Stimulated activated CD8-positive, alpha-beta memory T cell treated with anti-CD3 and anti-CD28 coated beads, Interleukin-7, amount 100 ng/mL, for 4 hours (primary cell): ENCODE measurements at places on chromosomes 16 and 17.

DNA sequence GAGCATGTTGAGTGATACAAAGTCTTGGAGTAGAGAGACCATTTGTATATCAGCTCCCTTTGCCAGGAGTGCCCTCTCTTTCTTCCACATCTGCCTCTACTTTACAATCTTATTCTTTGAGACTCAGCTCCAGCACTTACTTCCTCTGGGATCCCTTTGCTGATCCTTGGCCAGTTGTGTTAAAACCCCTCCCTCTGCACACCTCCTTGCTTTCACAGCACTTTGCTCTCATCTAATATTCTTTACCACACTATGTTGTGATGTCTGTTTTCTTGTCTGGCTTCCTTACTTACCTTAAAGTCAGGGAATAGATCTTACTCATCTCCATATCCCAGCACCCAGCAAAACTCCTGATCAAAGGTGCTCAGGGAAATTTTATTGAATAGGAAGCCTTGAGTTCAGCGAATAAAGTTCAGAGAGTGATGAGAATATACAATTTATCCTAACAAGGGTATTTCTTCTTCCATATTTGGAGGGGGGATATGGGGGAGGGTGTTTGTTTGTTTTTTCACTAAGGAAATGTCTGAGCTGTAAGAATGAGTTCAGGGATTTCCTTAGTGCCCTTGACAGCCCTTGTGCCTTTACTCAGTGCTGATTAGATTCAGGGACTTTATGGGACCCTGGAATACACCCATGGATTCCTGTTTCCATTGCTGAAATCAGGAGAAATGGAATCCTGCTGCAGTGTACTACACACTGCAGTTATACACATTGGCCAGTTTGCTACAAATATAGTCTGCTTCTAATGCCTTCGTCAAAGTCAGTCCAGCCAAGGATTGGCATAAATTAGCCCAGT is 32.0 kb downstream of the MRTFB start:
- no peak for DNase-seq

GRCh38 chr17:41354536-41354935 is 3.9 kb upstream of the KRT33A start:
- no peak for DNase-seq

DNA sequence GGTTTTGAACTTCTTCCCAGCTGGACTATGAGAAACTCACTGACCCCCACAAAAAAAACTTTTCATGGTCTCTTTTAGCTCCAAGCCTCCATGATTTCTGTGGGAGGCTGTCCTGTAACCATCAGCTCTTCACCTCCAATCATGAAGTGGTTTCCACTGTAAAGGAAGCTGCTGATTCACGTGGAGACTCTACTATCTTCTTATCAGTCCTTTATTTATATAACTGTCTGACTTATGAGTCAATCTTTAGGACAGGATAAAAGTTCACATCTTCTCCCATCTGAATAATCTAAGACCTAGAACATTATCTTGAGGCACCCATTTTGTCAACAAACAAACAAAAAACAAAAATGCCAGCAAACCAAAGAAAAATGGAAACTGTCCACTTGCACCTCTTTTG is 409.9 kb downstream of the SLC39A11 start:
- no peak for DNase-seq

- no peak for DNase-seq
Observed at GRCh38 chr17:29584452-29585079, 4.9 kb downstream of the GIT1 start.

GRCh38 chr16:87463722-87464690 is 28.8 kb downstream of the ZCCHC14 start:
- no peak for DNase-seq

DNA sequence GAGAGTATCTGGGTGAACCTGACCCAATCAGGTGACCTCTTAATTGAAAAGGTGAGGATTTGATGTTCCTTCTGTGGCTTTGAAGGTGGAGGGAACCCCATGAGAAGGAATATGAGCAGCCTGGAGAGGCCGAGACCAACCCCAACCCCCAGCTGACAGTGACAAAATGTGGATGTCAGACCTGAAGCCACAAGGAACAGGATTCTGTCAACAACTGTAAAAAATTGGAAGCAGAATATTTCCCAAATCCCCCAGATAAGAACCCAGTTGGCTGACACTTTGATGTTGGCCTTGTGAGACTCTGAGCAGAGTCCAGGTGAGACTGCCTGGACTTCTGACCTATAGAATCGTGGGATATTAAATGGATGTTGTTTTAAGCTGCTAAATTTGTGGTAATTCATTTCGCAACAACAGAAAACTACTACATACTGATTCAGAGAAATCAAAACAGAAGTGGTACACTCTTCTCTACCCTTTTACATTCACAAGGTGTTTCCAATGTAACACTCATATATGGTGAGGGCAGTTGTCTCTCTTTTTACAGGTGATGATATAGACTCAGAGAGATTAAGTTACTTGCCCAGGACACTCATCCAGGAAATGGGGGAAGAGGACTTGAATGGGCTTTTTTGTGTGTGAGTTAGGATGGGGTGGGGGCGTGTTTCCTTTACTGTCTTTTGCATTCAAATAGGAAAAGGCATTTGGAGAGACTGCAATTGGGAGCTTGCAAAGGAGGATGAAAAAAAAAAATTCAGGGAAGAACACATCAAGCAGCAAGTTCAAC is 29.8 kb upstream of the SALL1 start:
- no peak for DNase-seq

DNA sequence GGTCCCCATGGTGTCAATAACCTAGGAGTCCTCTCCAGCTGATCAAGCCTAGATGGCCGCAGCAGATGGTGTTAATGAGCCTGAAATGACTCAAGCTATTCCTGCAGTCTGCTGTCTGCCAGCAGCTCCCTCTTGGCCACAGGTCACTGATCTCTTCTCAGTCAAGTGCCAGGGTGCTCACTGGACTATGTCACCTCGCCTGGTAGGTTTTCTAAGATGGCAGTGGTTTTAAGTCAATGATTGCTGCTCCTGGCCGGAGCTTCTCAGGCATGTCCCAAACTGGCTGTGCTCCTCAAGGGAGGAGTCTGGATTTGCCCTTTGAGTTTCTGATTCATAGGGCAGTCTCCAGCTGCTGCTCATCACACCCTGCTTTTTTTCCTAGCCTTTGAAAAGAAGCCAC is 58.6 kb upstream of the SHISA6 start:
- no peak for DNase-seq

DNA sequence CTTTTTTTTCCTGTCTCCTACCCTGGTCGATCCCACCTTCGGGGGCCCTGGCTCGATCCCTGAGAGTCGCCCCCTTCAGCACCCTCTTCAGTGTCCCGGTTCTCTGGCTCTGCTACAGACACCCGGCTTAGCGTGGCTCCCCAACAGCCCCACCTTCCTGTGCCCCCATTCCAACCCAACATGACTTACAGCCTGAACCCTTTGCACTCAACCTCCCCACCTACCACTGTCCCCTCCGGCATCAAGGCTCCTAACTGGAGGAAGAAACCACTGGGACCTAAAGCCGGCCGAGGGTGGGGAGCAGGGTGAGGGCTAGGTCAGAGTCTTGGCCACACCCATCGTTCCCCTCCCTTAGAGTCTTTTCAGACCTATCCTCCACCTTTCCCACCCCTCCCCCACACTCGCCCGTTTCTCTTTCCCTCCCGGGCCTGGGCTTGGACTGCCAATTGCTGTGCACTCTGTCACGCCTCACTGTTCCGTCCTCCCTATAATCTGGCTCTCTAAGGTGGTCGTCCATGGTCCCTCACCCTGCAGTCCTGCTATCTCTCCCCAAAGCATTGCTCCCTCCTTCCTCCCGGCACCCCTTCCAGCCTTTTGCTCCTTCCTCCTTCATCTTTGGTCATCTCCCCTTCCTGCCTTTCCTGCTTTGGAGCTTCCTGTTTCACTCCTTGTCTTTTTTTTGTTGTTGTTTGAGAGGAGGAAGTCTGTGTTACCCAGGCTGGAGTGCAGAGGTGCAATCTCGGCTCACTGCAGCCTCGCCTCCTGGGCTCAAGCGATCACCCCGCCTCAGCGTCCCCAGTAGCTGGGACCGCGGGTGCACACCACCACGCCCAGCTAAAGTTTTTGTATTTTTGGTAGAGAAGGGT is 890 bp upstream of the CLDN7 start:
- no peak for DNase-seq

DNA sequence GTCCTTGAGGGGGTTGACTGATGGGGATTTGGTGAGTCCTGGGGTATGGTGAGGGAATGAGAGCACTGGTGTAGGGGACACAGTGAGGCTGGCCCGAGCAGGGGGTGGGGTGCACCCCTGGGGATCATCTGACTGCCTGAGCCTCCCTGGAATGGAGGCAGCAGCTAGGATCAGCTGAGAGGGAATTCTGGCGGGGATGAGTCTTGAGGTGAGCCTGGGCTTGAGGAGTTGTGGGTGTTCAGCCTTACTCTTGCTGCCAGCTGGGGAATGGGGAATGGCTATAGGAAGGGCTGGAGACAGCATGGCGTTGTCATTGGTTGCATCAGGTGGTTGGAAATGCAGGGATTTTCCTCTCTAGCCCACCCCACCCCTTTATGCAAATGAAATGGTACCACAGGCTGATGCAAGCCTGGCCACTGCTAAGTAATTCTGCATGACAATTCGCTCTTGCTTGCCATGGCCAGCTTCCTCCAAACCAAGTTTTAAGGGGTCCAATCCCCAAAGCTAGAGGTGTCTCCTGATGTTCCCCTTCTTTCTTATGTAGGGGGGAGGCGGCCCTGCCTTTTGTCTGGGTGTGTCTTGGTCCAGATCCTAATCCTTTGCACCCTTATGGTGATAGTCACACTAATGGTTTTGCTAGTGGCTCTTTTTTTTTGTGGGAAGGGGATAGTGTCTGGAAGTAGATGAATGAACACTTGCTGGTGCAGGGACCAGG is 7.5 kb downstream of the NFE2L1 start:
- no peak for DNase-seq

DNA sequence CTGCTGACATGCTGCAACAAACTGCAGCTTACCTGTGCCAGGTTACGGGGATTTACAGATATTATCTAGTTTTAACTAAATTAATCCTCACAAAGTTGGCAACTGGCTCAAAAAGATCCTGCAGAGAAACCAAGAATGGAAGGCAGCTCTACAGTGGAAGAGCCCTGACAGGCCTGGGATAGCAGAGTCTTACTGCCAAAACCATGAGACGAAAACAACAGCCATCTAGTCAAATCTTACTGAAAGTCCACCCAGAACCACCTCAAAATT is 8.1 kb downstream of the USP36 start:
- no peak for DNase-seq

DNA sequence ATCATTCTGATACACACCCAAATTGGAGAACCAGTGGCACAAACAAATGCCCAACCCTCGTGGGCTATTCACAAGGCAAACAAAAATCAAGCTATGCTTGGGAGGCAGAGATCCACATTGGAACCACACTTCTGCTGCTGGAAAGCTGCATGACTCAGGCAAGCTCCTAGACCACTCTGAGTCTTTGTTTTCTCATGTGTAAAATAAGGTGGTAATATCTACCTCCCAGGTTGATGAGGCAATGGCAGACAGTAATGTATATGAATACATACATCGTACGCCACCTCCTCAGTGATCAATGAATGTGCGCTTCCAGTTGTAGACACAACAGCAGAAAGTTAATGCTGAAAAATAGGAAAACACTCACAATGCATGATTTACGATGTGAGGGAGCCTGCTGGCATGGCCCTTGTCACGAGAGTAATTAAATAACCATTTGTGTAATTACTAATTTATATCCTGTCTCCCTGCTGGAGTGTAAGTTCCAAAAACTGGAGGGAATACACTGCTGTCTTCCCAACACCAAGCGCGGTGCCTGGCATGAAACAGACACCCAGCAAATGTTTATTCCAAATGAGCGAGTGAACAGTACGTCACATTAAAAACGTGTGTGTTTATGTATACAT is 69.9 kb upstream of the HSBP1 start:
- no peak for DNase-seq

- DNase-seq, result no peak
Observed at GRCh38 chr17:34275881-34276280, 5.9 kb downstream of the CCL7 start.

DNA sequence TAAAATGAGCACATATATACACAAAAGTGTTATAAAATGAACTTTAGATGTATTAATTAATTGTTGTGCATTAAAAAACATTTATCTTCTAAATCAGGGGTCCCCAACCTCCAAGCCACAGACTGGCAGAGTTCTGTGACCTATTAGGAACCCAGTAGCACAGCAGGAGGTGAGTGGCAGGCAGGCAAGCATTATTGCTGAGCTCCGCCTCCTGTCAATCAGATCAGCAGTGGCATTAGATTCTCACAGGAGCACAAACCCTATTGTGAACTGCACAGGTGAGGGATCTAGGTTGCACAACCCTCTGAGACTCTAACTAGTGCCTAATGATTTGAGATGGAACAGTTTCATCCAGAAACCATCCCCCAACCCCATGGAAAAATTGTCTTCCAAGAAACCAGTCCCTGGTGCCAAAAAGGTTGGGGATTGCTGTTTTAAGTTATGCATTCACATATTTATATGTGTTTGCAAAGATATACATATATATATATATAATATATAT is 583.7 kb downstream of the KCNJ2 start:
- no peak for DNase-seq

DNA sequence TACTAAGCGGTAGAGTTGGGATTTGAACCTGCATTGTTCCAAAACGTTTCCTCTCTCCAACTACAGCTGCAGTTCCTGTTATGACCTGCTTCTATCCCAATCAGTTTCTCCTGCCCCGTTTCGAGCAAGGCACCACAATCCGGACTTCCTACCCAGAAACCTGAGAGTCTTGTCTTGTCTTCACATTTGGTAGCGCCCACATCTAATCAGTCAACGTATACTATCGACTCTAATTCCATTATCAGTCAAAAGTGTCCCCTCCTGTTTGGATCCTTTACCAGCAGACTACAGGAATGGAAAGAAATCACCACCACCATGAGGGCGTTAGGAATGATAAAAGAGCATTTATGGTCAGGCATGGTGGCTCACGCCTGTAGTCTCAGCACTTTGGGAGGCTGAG is 124.6 kb downstream of the AXIN2 start:
- no peak for DNase-seq

- DNase-seq, result no peak
Observed at GRCh38 chr16:53946746-53947386, 242.9 kb downstream of the FTO start.

- DNase-seq, result no peak
Observed at GRCh38 chr16:48335961-48336360, 49.3 kb downstream of the SIAH1 start.

- DNase-seq, result no peak
Observed at GRCh38 chr17:35560703-35561102, at the start of gene SLFN14. TSS of gene SLFN14 (minus strand) at chr17:35560819. CDS start at chr17:35558062, 2,757 bp downstream.
